ENCODE measurements at places on chromosomes 6 and 20. TPM values are rescaled to one million over a fixed set of nuclear protein-coding genes. Genes with fewer than 3 reads are reported as not detected.

GRCh38 chr6:34576286-34576955 lies 20.3 kb upstream of the SPDEF start:
- H3K27me3 ChIP-seq, result no peaks in the 10 kb centered on the region
- H3K4me3 ChIP-seq, result no peak overlapping the region
- no peak for DNase-seq
- H3K36me3 ChIP-seq, result no peaks in the 10 kb centered on the region

- no peaks in the 10 kb centered on the region for H3K4me1 ChIP-seq
- no peak for DNase-seq
- H3K36me3 ChIP-seq, result peaks cover 38% of the 10 kb centered on the region
- no peaks in the 10 kb centered on the region for H3K27me3 ChIP-seq
These were observed 25.9 kb downstream of the MRS2 start for GRCh38 chr6:24428615-24429014.

GRCh38 chr20:37343212-37343993 lies 2.5 kb upstream of the SRC start:
- no peaks in the 10 kb centered on the region for H3K27me3 ChIP-seq
- H3K27ac ChIP-seq, result no peak overlapping the region
- H3K4me1 ChIP-seq, result peaks cover 3% of the 10 kb centered on the region
- H3K4me3 ChIP-seq, result no peak overlapping the region

DNA sequence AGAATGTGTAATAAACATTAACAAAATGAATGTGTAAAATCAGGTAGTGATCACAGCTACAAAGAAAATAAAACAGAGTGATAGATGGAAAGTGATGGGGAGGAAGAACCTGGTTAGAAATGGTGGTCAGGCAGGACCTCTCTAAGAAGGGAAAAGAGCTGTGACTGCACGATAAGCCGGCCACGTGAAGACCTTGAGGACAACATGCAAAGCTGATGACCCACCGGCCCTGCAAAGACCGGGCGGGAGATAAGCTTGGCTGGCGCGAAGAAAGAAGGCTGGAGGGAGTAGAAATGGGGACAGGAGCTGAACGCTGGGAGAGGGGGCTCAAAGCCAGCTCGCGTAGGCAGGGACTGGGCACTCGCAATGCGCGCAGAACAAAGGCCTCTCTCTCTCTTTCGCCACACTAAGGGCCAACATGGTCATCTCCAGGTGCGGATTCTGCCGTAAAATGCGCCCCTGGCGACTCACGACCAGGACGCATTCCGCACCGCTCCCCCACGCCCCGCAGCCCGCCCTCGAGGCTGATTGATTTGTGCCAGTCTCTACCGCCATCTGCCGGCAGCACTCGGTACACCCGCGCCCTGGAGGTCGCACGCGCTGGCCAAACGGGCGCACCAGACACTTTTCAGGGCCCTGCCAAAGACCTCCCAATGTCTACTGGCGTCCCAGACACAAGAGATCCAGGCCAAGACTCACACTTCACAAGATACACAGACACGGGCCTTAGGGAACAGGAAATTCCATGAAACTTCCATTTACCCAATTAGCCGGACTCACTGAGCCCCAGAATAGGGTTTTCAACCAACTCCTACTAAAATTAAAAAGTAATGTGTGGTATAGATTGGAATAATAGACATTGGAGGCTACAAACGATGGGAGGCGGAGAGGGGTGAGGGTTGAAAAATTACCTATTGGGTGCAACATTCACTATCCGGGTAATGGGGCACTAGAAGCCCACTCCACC lies 9.4 kb downstream of the DEFB132 start:
- peak; percentile 90 for DNase-seq
- no peak overlapping the region for H3K27ac ChIP-seq
- H3K27me3 ChIP-seq, result no peaks in the 10 kb centered on the region
- no peaks in the 10 kb centered on the region for H3K4me1 ChIP-seq

DNA sequence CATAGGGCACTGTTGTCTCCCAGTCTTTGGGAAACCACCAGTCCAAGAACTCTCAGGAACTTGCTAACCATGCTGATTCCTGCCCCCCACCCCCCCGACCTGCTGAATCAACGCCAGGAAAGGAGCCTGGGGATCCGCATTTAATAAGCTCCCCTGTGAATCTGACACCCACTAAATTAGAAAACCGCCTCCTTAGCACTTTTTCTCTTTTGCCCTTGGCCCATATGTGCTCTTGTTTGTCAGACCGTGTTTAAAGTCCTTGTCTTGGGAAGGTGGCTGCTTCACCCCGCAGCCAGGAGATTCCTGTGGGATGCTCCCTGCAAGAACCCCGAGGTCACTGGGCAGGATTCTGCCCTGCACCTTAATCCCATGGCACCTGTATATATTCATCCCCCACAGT lies 15.7 kb upstream of the FOXP4 start:
- no peaks in the 10 kb centered on the region for H3K36me3 ChIP-seq
- H3K4me1 ChIP-seq, result peaks cover 19% of the 10 kb centered on the region
- H3K27me3 ChIP-seq, result no peaks in the 10 kb centered on the region
- no peak overlapping the region for H3K4me3 ChIP-seq

DNA sequence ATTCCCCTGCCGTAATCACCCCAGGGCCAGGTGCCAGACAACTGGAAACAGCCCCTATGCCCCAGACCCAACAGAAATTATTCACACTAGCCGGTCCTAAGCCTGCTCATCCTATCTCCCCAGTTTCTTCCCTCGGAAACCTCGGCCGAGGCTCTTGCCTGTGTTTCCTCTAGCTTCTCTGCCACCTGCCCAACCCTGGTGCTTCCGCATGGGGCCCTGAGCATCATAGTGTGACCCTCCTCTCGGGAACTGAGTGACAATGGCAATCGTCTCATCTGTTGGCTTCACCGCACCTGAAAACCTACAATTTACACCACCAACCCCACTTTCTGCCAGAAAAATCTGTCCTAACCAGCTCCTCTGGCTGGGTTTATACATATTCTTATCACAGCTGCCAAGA lies 257.3 kb downstream of the SOD2 start:
- peaks cover 3% of the 10 kb centered on the region for H3K27me3 ChIP-seq
- H3K4me1 ChIP-seq, result peaks cover 6% of the 10 kb centered on the region
- H3K36me3 ChIP-seq, result no peaks in the 10 kb centered on the region
- DNase-seq, result no peak

GRCh38 chr6:164099269-164099865 lies 684.8 kb downstream of the QKI start:
- no peak overlapping the region for H3K4me3 ChIP-seq
- peaks cover 47% of the 10 kb centered on the region for H3K4me1 ChIP-seq
- no peaks in the 10 kb centered on the region for H3K27me3 ChIP-seq

DNA sequence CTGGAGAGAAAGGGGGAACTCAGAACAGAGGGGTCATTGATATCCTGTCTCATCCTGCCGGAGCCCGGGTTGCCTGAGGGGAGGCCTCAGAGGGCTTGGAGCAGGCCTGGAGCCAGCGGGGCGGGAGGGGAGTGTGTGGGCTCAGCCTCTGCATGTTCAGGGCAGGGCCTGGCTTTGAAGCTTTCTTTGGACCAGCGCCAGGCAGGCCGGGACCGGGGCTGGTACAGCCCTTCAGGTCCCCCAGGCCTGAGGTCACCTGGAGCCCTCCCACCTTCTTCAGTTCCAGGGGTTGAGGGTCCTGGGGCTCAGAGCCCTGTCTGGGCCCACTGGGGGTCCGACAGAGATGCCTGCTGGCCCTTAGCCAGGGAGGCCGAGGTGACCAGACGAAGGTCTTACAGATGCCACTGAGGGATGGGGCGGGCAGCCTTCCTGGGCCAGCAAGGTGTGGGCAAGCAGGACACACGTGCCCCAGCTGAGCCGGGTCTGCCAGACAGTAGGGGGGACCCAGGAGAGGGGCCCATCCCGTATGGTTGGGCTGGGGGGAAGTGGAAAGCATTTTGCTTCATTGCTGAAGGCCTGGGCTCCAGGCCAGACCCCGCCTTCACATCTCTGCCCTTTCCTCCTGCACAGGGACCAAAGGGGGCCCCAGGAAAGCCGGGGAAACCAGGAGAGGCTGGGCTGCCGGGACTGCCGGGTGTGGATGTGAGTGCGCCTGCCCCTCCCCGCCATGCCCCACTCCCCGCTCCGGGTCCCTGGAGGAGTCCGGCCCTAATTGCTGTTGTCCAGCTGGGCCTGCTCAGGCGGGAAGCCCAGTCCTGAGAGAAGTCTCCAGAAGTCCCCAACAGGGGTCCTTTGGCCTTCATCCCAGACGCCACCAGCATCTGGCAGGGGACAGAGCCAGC lies 2.0 kb downstream of the COL9A3 start:
- peak overlapping the region; percentile 26 for H3K4me3 ChIP-seq
- no peaks in the 10 kb centered on the region for H3K36me3 ChIP-seq
- peak overlapping the region; percentile 56 for H3K27ac ChIP-seq
- DNase-seq, result peak; percentile 79

- DNase-seq, result no peak
- H3K4me1 ChIP-seq, result no peaks in the 10 kb centered on the region
- H3K36me3 ChIP-seq, result no peaks in the 10 kb centered on the region
These were observed 73.7 kb downstream of the AFG1L start for GRCh38 chr6:108368431-108369030.

DNA sequence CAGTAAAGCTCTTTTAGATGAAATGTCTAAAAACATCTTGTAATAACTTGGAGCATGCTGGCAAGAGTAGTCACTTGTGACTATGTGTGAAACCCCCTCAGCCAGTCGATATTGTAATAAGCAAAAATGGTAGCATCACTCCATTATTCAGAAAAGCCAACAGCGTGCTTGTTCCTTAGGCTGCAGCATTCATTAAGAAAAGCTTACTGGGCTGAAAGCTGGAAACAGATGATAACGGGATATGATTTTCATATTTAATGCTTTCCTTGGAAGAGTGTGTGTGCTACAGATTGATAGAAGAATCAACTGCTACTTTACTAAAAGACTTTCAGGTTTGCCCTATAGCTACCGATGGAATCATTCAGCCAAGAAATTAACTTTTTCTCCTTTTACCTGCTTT lies 20.3 kb downstream of the KIZ start:
- H3K36me3 ChIP-seq, result peaks cover 16% of the 10 kb centered on the region
- DNase-seq, result no peak
- no peak overlapping the region for H3K27ac ChIP-seq
- H3K4me1 ChIP-seq, result no peaks in the 10 kb centered on the region

DNA sequence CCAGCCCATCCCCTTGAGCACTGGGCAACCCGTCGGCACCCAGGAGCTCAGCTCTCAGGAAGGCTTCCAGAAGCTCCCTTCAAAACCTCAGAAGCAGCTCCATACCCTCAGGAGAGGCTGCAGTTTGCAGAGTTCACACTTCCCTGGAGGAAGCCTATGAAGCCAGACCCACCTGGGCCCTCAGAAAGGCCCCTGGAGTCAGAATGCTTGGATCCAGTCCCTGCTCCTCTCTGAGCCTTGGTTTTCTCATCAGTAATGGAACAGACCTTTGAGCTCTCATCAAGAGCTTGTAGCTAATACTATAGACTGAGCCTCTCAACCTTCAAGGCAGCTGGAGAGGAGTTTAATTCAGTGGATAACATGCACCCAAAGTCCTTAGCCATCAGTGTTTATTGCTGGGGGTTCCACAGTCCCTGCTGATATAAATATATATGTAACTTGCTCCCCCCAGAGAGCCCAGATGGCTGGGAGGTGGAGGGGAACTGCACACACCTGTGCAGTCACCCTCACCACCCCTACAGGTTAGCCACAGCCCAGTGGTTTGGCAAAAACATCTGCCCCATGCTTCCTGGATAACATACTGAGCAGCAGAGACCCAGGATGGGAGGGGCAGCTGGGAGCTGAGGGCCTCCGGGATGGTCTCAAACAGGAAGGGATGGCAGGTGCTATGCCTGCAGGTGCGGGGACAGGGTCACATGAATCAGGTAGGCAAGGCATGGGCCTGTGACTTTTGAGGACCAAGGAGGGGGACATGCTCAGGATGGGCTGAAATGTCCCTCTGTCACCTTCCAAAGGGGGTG lies 120.1 kb downstream of the SNX5 start:
- H3K27ac ChIP-seq, result no peak overlapping the region
- H3K27me3 ChIP-seq, result no peaks in the 10 kb centered on the region
- peaks cover 14% of the 10 kb centered on the region for H3K4me1 ChIP-seq
- H3K4me3 ChIP-seq, result no peak overlapping the region

DNA sequence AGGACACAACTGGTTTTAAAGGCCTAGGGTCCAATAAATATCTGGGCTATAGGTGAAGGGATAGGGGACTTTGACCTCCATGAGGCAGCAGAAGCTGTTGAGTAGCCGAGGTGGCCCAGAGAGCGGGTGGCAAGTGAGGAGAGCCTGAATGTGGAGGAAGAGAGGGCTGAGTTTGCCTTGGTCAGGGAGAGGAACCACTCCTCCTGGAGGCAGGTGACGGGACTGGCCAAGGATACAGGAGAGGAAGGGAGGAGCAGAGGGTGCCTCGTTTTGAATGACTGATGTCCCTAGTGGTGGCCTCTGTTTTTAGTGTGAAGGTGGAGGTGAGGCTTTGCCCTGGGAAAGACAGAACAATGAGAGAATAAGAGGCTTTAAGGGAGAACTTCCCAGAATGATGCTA lies 19.1 kb upstream of the AAR2 start:
- H3K36me3 ChIP-seq, result peaks cover 17% of the 10 kb centered on the region
- no peak overlapping the region for H3K4me3 ChIP-seq
- DNase-seq, result no peak
- H3K27me3 ChIP-seq, result no peaks in the 10 kb centered on the region
- no peak overlapping the region for H3K27ac ChIP-seq

- no peaks in the 10 kb centered on the region for H3K27me3 ChIP-seq
- DNase-seq, result no peak
- peak overlapping the region; percentile 96 for H3K4me3 ChIP-seq
- H3K36me3 ChIP-seq, result no peaks in the 10 kb centered on the region
- H3K4me1 ChIP-seq, result peaks cover 22% of the 10 kb centered on the region
These were observed 1.8 kb downstream of the NFKBIE start for GRCh38 chr6:44263354-44264100.

- H3K4me3 ChIP-seq, result no peak overlapping the region
- DNase-seq, result no peak
- H3K27ac ChIP-seq, result no peak overlapping the region
- H3K36me3 ChIP-seq, result no peaks in the 10 kb centered on the region
- H3K4me1 ChIP-seq, result no peaks in the 10 kb centered on the region
- H3K27me3 ChIP-seq, result no peaks in the 10 kb centered on the region
These were observed 40.8 kb upstream of the RNF182 start for GRCh38 chr6:13883966-13884365.

ACTL10 gene
- total RNA-seq, result 0.37 TPM

FABP7 gene
- not detected for total RNA-seq

BTN1A1 gene
- not detected for total RNA-seq

HNF4A gene
- not detected for total RNA-seq

TREM2 gene
- total RNA-seq, result 1.1 TPM

TCF15 gene
- total RNA-seq, result 16.5 TPM

OR2H1 gene
- not detected for total RNA-seq
